ENCODE measurements at places on chromosomes 6 and 20.

- DNase-seq = no peak
These were observed 121.8 kb upstream of the FOXO3 start for GRCh38 chr6:108438918-108439317.

- DNase-seq = no peak
These were observed 123.6 kb downstream of the ATXN1 start for GRCh38 chr6:16637635-16638034.

- DNase-seq = no peak
These were observed 51.1 kb upstream of the SSTR4 start for GRCh38 chr20:22984008-22984407.

DNA sequence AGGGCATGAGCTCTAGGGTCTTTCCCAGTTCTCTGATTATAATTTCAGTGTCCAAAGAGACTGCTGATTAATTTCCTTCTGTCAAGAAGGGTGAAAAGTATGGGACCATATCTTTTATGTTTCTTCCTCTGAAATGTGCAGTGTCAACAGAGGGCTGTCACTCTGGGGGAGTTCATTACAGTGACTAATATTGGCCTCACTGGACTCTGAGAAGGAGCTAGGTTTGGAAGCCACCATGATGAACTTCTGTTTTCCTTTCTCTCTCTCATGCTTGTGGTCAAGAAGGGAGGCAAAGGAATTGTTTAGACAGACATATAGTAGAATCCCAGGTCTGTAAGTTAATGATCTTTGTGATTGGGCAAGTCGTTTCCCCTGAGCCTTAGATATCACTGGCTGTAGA lies 41.8 kb upstream of the BMP6 start:
- DNase-seq = no peak

- DNase-seq = no peak
These were observed 141.1 kb upstream of the SLC24A3 start for GRCh38 chr20:19071446-19071725.

Measured in neuronal stem cell (in vitro differentiated cells).